ENCODE measurements at places on chromosomes 2 and 18. TPM values are rescaled to one million over a fixed set of nuclear protein-coding genes. Genes with fewer than 3 reads are reported as not detected.

PTPN18 gene
- 10.6 TPM for total RNA-seq

SFT2D3 gene
- total RNA-seq = 3.9 TPM

TYMS gene
- total RNA-seq = 16.2 TPM

TMEM182 gene
- 2.1 TPM for total RNA-seq

Data from bronchial smooth muscle cell (primary cell).